Fibroblast of the conjunctiva (primary cell): ENCODE measurements at places on chromosomes 5 and 9.

DNA sequence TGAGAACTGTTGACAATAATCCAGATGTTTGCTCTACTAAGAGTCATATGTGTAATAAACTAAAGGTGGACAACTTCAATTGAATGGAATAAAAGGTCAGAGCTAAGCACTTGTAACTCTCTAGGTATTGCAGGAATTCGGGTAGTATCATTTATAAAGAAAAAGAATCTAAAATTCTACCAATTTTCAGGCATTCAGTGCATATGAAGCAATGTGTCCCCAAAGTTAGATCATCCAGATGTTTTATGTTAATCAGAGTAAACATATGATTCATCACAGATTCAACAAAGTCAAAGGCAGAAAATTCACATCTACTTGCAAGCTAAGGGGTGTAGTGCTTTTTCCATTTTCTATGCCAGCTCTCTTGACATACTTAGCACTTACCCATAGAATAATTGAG lies 477.1 kb downstream of the PDE4D start:
- peak; percentile 63 for DNase-seq

DNA sequence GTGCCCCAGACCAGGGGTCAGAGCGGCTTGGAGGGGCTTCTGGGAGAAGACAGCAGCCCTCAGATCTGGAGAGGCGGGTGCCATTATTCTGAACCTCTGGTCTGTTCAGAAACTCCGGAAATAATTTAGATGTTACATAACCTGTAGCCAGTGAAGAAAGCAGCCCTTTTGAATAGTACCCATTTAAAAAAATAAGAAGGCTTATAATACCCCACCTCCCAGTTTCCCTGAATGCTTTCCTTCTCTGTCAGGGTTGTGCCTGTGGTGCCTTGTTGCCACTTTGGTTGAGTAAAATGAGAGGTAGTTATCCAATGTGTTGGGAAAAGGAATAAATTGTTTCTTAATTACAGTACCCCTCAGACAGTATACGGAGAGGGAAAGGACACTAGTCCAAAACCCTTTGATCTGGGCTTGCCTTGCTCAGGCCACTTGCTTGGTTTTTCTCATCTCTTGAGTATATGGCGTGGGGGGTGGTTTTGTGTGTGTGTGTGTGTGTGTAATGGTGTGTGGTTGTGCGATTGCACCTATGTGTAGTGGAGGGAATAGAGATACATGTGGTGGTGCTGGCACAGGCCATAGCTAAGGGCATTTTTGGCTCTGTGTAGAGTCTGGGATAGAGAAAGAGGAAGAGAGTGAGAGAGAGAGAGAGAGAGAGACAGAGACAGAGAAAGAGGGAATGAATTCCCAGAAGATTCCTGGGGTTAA lies 59.1 kb upstream of the TLR4 start:
- DNase-seq, result no peak

GRCh38 chr5:102865510-102866236 lies 110.6 kb downstream of the PAM start:
- DNase-seq, result peak; percentile 51

GRCh38 chr9:125997196-125997823 lies 250.1 kb downstream of the PBX3 start:
- DNase-seq, result no peak

- no peak for DNase-seq
These were observed 2.6 kb downstream of the TEX10 start for GRCh38 chr9:100350188-100350587.

GRCh38 chr5:38453506-38453905 lies 102.9 kb downstream of the LIFR start:
- no peak for DNase-seq

- no peak for DNase-seq
These were observed 100.6 kb downstream of the ARHGAP26 start for GRCh38 chr5:142870532-142871362.

GRCh38 chr5:3127423-3127911 lies 376.0 kb upstream of the IRX2 start:
- no peak for DNase-seq

DNA sequence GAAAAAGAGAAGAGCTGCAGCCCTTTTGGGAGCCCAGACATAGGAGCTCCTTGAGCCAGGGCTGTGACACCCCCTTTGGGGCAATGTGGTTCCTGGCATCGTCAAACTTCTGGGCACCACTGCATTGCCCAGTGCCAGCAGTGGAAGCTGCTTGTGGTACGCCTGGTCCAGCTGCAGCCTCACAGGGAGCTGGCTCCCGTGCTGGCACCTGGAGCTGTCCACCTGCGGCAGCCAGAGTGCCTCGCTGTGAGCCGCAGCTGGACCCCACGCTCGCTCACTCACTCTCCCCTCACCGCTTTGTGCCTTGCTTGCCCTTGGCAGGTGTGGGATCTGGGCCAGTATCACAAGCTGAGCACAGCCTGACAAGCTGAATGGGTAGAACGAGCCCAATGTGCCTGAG lies 1150.8 kb upstream of the CDH6 start:
- DNase-seq, result no peak

DNA sequence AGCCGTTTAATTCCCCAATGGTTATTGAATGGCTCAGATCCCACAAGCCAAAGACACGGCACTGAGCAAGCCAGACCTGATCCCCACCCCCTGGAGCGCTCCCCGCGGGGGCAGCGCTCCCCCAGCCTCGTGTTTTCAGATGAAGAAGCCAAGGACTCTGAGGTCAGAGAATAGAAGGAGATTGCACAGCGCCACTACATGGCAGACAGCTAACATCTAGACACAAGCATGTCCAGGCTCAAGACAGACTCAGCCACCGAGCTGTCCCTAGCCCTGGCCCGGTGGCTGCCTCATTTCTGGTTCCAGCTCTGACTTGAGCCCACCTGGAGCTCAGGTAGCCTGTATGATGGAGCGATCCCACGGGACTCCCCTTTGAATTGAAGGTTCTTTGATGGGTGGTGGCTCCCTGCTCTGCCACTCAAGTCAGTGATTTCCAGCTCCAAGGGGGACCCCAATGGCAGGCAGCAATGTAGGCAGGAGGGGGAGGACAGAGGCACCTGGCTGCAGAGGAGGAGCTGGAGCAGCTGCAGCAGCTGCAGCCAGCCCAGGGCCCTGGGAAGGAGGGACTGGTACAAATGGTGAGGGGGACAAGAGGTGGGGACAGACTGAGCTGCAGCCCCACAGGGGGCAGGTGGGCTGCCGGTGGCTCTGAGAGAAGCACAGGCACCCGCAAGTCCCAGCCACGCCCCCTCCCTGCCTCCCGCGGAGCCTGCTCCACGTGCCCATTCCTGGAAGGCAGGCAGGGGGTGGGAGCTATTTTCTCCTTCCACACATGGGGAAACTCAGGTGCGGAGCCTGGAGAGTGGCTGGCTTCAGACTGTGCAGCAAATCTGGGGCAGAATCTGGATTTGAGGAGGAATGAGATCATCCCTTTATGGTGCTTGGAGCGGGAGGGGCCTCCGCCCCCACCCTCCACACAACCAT lies 40.2 kb downstream of the NTNG2 start:
- no peak for DNase-seq

DNA sequence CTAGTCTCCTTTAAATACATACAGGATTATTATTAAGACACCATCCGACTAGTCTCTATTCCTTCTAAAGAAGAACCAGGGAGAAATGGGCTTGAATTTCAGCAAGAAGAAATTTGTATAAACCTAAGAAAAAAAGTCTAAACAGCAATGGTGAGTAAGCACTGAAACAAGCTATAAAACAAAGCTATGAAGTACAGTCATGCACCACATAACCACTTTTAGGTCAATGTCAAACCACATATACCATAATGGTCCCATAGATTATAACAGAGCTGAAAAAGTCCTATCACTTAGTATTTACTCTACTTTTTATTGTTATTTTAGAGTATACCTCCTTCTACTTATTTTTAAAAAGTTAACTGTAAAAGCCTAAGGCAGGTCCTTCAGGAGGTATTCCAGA lies 102.0 kb upstream of the NFIB start:
- no peak for DNase-seq

GRCh38 chr9:126301196-126301595 lies 25.4 kb upstream of the MVB12B start:
- no peak for DNase-seq

DNA sequence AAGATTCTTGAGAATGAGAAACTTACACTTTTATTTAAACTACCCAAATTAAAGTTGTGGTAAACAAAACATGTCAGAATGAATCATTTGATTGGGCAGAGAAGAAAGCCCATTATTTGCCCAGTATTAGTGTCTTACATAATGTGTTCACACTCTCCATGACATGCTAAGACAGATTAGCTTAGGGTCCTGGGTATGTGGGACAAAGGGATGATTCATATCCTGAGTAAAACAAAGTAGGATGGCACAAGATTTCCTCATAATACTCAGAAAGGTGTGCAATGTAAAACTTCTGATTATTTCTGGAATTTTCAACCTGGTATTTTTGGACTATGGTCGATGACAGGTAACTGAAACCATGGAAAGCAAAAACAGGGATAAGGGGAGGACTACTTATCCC lies 183.9 kb upstream of the POU5F2 start:
- no peak for DNase-seq

GRCh38 chr9:21554813-21555212 lies 72.7 kb upstream of the IFNE start:
- DNase-seq, result no peak

- no peak for DNase-seq
These were observed 4.4 kb upstream of the COL5A1 start for GRCh38 chr9:134637241-134637640.

DNA sequence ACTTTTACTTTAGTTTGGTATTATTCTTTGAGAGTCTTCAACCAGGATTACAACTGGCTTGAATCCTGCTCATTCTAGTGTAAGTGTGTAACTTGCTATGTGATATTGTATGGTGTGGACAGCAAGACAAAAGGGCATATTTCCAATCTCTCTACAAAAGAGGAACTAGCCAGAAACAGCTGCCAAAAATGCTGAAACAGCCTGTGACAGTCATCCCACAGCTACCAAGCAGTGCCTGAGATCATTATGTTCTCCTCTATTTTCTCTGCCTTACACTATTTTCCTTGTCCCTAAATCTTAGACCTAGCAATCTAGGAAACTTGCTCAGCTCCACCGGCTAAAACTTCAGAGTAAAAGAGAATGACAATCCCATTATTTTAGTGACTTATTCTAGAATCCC lies 42.8 kb downstream of the WDR41 start:
- DNase-seq, result no peak

DNA sequence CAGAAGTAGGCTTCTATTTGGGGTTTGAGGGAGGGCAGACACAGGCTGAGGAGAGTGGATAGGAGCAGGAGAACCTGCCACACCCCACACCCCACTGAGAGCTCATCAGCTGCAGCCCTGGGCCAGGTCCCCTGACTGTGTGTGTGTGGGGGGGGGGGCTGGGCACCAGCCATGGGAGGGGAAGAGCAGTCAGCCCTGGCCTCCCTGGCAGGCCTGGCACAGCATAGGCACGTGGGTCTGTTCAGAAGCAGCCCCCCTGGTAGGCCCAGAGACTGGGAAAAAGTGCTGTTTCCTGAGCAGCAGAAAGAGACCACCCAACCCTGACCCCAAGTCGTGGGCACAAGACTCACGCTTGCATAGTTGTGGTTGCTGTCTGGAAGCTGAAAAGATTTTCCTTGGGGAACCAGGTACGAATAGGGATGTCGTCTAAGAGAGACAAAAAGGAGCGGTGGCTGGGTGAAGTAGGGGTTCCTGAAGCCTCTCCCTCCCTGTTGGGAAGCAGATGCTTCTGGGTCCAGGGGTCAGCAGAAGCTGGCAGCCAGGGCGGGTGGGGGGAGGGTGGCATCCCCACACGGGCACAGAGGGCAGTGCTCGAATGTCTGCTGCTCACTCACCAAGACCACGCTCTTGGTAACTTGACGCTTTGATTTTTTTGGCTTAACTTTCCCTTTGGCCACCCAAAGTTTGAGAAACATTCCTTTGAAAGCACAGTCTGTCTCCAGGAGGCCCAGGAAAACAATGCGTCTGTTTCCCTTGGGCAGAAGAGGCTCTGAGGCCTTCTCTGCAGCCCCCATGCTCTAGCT lies 2.9 kb downstream of the NSMF start:
- DNase-seq, result peak; percentile 74

GRCh38 chr5:173507171-173507570 lies 109.3 kb downstream of the BOD1 start:
- DNase-seq, result no peak

GRCh38 chr5:54403885-54404416 lies 51.5 kb upstream of the HSPB3 start:
- no peak for DNase-seq

GRCh38 chr9:72923077-72923476 lies 29.8 kb downstream of the ALDH1A1 start:
- DNase-seq, result no peak

GRCh38 chr9:27433631-27434325 lies 90.3 kb upstream of the IFNK start:
- DNase-seq, result no peak

GRCh38 chr5:123449424-123449974 lies 26.3 kb upstream of the CEP120 start:
- DNase-seq, result no peak

GRCh38 chr5:51821697-51822096 lies 438.4 kb downstream of the ISL1 start:
- DNase-seq, result no peak

- DNase-seq, result no peak
These were observed 98.8 kb upstream of the RAPGEF1 start for GRCh38 chr9:131838530-131839280.

- no peak for DNase-seq
These were observed 344.1 kb downstream of the SEMA5A start for GRCh38 chr5:9201761-9202160.

- peak; percentile 56 for DNase-seq
These were observed 11.9 kb upstream of the TNIP1 start for GRCh38 chr5:151092762-151093161.

DNA sequence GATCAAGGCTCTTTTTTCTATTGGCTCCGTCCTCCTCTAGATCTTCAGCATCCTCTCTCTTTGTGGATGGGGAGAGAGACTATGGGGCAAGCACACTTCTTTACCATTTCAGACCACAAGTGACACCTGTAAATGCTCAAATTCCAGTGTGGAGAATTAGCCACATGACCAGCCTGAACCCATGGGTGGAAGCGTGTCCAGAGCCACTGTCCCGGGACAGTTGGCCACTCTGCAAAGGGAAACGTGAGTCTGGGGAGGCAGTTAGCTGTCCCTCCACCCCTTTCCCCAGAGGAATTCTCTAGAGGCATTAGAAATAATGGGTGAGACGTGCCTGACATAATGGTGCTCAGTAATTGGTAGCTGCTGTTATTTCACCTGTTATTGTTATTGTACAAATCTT lies 40.9 kb downstream of the AMBP start:
- DNase-seq, result no peak

DNA sequence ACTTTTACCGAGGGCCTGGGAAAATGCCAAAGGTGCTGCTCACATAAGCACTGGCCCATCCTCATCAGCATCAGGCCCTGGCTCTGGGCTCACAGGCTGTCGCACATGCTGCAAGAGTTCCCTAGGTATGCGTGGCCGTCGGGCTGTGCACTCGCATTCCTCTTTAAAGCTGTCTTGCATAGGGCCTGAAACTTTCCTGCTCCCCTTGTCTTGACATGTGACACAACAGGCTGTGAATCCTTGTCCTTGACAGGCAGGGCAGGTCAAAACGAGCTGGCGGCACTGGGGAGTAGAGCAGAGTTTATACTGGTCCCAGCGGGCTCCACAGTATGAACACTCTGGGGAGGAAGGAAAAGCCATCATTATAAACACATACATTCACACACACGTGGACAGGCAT lies 30.7 kb downstream of the TSTD2 start:
- DNase-seq, result no peak
